Fibroblast of skin of back (primary cell): ENCODE measurements at places on chromosomes 1 and 21.

- no peak for DNase-seq
Measured at GRCh38 chr1:166159656-166160055, 7.1 kb downstream of the FAM78B start.

DNA sequence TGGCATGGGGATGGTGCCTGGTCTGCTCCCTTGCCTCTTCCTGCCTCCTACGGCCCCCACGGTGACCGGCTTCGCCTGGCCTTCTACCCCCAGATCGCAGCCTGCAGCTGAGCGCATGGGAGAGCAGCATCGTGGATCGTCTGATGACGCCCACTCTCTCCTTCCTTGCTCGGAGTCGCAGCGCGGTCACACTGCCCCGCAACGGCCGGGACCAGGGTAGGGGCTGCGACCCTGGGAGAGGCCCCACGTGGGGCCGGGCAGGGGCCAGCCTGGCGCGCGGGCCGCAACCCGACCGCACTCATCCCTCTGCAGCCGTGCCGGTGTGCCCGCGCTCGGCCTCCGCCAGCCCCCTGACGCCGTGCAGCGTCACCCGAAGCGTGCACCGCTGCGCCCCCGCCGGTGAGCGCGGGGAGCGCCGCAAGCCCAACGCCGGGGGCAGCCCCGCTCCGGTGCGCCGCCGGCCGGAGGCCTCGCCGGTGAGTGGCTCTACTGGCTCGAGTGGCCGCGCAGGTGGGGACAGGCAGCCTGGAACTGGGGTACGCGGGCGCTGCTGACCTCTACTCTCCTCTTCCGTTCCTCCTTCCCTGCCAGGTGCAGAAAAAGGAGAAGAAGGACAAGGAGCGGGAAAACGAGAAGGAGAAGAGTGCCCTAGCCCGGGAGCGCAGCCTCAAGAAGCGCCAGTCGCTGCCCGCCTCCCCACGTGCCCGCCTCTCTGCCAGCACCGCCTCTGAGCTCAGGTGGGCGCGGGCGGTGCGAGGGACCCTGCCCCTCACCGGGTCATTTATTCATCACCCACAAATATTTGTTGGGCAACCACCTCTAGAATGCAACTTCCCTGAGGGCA is 20.4 kb downstream of the MAP7D1 start:
- no peak for DNase-seq

DNA sequence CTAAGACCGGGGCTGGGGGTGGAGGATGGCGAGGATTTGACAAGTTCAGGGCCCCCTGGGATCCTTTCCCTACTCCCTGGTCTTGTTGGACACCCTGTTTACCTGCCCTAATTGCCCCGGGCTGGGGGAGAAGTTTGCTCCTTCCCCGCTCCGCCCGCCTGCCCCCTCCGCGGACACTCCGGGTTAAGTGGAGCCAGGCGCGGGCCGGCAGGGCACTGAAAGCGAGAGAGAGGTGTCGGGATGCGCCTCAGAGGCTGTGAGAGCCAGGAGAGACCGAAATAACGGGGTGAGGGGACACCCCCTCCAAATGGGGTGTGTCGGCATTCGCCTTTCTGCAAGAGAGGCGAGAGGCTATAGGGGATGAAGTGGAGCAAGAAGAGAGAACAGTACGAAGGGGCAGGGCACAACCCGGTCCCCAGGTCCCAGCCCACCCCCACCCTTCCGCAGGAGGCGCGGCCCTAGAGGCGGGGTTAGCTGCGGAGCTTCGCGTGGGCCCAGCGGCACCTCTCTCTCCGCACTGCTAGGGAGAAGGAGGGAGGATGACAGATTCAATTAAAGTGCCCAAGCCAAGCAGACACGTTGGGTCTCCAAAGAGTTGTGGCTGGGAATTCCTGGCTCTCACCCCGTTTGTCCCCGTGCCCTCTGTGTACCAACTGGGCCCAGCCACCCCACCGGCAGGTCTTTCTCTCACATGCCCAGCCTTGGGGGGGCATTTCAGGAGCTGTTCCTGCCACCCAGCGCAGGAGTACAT is 3.8 kb downstream of the EFNA3 start:
- no peak for DNase-seq

DNA sequence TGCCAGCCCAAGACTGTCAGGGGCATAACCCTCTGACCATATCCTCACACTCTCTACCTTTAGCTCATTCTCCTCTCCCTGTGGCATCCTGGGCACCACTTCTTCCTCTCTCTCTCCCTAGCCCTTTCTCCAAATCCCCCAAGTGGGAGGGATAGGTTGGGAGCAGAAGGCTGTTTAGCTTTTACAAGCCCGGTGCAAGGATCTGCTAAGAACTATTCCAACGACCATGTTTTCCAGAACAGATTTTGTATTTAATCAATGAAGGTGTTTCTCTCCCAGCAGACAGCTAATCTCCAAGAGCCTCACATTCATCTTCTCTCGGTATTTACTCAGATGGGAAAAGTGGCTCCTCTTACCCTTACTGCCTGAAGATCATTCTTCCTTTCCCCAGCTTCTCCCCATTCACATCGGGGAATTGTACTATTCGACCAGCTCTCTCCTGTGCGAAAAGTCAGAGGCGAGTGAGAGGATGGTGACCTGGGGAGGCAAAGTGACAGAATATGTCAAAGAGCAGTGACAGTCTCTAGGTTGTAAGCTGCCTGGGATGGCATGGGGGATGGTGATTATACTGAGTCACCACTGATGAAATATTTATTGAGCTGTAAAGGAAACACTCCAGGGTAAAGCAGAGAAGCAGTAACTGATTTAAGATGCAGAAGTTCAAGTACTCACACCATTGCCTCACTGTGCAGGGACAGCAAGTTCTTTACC is 47.0 kb upstream of the RBM15 start:
- peak; percentile 38 for DNase-seq

GRCh38 chr1:10444795-10445397 is 4.9 kb upstream of the CORT start:
- no peak for DNase-seq

DNA sequence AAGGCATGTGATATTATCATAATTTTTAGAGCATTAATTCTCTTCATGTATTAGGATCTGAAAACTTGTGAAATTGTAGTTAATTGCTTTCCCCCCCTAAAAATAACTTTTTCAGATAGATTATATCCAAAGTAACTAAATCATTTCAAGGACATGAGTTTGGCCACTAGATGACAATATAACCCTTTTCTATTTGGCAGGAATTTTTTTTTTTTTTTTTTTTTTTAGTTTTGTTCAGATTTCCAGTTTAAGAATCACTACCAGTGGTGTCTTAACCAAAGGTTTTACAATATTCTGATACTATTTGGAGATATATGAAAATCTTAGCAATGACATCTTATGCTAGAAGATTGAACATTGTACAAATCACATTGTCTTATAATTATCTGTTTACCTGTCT is 370.8 kb downstream of the AMY1C start:
- DNase-seq, result no peak

- DNase-seq, result no peak
Measured at GRCh38 chr1:184806296-184806721, 51.7 kb upstream of the EDEM3 start.

DNA sequence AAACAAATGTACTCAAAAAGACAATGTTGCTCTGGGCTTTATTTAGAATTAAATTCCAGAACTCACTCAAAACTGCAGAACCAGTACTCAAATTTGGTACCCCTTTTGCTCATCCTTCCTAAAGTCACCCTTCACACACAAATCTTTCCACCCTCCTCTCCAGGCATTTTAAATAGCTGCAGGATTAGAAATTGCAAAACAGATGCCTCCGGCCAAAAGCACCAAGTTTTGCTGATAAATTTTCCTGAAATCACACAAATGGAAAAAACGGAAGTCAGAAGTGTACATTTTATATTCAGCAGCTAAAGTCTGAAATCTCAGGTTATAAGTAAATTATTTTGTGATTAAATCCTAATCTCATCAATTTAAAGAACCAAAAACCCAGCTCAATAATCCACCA is 147.0 kb downstream of the NRIP1 start:
- no peak for DNase-seq

DNA sequence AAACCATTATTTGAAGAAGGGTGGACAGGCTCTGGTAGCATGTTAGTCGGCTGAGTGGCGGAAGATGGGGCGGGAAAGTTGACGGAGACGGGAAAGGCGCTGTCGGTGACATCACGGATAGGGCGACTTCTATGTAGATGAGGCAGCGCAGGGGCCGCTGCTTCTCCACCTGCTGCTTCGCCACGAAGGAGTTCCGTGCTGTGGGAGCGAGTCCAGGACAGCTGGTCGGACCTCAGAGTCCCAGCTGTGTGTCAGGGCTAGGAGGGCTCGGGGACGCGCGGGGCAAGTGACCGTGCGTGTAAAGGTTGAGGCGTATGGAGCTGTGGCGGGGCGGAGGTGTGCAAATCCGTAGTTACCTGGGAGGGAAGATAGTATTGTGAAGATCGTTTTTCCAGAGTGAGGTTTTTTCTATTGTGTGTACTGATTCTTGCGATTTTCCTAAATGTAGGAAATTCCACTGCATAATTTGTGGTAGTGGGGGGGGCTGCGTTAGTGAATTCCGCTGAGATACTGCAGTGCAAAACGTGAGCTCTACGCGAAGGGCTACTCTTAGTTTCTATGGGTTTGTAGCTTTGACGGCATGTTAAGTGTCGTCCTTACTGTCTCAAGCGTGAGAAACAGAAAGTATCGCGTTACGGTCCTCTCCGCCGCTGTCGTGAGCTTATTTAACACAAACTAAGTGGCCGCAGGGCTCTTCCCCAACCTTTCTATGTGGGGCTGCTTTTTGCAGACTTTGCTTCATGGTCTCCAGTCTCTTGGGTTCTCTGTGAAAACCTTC is 111.2 kb upstream of the NBPF11 start:
- DNase-seq, result peak; percentile 75

DNA sequence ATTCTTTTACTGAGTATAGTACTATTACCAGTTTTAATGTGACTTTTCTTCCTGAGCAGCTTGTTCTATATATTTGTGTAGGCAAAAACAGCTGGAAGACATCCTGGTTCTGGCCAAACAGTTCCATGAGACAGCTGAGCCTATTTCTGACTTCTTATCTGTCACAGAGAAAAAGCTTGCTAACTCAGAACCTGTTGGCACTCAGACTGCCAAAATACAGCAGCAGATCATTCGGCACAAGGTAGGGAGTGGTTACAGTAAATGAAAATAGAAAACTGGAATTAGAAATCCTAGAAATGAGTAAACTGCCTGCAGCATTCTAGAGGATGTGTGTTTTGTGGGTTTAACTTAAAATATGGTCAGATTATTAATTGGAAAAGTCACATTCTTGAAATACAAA is 64.1 kb upstream of the BMP8A start:
- no peak for DNase-seq

DNA sequence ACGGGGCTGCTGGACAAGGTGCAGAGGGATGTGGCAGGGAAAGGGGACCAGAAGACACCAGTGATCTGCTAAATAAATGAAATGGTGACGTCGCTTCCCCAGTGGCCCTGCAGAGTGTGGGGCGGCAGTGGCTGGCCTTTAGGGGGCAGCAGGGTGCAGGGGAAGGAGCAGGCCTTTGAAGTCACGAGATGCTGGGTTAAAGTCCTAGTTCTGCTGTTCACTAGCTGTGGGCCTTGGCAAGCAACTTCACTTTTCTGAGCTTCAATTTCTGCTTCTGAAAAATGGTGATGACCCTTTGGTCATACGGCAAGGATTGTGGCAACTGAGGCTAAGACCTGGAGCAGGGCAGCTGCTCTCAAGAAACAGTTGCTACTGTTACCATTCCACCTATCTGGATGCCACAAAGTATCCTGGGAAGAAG is 9.2 kb upstream of the GALE start:
- DNase-seq, result peak; percentile 65

GRCh38 chr1:1922956-1923833 is 4.1 kb upstream of the TMEM52 start:
- no peak for DNase-seq

- DNase-seq, result no peak
Measured at GRCh38 chr1:29342351-29342750, 106.0 kb downstream of the PTPRU start.

GRCh38 chr1:48807554-48808260 is 31.0 kb upstream of the BEND5 start:
- no peak for DNase-seq

- peak; percentile 45 for DNase-seq
Measured at GRCh38 chr1:31663622-31664452, 19.2 kb upstream of the PEF1 start.
